NCI-H226 (cell line): ENCODE measurements at places on chromosomes 6 and 20.

- peak; percentile 27 for DNase-seq
Measured at GRCh38 chr20:17654649-17655285, 27.3 kb downstream of the RRBP1 start.

DNA sequence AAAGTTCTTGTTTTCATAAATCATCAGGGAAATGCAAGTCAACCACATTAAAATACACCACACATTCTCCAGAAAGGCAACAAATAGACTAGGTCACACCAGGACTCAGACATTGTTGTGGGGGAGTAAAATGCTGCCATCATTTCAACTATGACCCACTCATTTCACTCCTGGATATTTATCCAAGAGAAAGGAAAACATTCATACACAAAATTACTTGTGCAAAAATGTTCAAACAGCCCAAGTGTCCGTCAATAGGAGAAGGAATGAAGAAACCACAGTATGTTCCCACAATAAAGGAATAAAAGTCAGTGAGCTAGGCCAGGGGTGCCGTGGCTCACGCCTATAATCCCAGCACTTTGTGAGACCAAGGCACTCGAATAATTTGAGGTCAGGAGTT lies 81.5 kb upstream of the QKI start:
- DNase-seq: no peak

DNA sequence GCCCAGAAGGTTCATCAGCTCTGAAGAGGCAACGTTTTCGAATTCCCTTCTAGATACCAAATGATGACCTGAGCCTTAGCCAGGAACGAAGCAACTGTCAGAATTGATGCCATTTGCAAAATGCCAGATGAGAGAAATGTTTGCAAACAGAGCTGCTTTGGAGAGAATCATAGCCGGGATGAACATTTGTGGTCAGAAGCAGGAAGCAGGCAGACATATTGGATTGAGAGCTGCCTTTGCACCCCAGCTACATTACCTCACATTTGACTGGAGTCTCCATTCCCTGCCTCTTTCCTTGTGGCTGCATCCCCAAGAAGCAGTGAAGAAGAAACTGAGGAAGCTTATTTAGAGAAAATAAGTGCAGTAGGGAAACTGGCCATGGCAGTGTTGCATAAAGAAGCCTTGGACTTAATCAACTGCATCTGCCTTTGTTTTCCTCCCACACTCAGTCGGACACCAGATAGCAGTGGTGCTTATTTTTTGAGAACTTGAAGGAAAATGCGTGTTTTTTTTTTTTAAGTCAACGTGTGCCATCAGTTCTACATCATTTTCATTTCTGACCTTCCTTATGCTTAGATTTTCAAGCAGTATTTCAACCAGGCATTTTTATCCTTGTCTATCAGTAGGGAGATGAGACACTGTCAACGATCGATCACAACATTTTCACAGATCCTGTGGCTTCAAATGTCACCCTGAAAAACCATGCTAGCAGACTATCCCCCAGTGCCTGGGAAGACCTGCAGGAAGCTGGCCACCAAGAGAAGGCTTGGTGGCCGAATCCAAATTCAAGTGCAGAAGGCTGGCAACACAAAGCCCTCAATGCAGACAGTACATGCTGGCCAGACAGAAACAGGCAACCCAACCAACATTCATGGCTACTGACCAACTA lies 541.2 kb upstream of the JARID2 start:
- DNase-seq: no peak

DNA sequence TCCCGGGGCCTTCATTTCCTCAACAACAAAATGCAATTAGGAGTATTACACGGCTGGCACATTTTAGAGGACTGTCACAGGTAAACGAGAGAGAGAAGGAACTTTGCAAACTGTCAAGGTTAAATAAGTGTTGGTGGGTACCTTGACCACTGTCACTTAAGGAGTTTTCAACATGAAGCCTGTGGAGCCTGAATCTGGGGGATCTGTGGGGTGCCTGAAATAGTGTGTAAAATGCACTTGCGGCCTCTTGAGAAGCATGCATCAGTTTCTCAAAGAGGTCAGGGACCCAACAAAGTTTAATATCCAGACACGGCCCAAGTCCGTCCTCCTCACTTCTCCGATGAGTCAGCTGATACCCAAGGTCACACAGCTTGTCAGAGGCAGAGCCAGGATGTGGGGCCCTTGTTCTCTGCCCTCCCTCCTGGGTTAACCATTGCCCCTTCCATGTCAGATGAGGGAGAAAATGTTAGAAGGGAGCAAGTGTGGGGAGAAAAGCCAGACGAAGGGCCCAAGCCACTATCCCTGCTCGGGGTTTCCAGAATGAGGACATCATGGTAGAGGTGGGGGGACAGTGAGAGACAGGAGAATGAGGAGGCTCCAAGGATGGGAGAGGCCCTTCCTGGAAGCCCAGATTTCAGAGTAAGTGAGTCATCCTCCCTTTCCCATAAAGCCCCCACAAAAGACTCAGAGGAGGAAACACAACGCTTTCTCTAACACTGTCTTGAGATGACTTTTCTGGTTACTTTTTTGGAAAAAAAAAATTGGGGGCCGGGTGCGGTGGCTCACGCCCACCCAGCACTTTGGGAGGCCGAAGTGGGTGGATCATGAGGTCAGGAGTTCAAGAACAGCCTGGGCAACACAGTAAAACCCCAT lies 42.2 kb downstream of the C6orf132 start:
- peak; percentile 73 for DNase-seq

DNA sequence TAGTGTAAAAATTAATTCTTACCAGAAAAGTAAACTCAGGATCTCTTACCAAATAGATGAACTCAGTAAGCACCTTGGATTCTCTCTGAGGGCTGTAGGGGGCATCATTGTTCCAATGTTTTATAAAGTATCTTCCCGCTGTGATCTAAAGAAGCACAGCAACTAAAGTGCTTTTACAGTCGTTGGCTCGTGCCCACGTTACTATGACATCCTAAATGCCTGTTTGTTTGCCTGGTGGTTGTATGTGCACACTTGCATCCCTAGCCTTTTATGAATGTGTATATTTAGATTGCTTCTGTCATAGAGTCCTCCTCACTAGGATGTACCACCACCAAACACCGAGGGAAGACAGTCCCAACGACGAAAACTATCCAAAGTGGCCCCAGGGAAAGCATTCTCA lies 34.5 kb downstream of the SLX4IP start:
- DNase-seq: no peak

- no peak for DNase-seq
Measured at GRCh38 chr6:31332637-31333602, 24.1 kb downstream of the HLA-B start.

DNA sequence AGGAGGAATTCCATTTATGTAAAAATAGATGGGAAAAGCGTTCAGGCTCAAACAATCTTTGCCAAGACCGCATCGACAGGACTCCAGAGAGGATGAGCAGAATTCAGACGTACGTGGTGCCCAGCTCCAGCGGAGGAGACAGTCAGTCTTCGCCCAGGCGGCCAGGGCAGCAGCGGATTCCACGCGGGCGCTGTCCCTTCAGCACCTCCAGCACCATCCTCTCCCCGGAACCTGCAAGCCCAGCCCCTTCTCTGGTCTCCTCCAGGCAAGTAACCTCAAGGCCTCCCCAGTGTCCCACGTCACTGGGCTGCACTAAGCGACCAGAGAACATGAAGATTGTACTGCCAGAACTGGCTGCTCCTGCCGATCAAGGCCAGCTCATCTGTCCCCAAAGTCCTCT lies 2.8 kb upstream of the KCNQ2 start:
- DNase-seq: peak; percentile 20

- no peak for DNase-seq
Measured at GRCh38 chr20:57708694-57709673, 831 bp downstream of the PMEPA1 start.

DNA sequence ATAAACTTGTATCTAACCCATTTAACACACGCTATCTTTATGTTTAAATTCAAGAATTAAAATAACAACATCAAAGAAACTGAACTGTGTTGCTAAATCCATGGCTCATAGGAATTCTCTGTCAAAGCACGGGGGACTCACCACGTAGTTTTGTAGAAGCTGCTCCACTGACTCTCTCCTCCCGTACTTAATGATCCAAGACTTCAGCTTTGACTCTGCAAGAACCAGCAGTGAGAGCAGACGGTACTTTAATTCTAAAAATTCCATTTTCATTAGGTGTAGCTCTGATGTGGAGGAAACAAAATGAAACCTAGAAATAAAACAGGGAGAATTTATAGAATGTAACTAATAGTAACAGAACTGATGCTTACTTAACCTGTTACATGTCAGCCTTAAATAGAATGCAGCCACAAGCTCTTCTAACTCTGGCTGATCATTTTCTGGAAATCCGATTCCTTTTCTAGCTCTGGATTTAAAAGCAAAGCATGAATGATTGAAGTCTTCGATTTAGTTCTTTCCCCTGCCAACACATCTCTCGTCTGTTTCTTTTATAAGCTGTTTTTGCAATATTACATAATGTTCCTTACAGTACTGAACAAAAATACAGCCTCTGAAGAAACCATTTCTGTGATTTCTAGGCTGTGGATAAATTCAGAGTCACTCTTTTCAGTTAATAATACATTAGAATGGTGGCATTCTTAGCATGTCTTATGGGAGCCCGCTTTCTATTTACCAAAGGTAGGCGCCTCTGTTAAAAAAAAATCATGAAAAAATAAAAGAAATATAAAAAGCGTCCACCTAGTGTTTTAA lies 165.5 kb downstream of the SYNE1 start:
- DNase-seq: no peak

- no peak for DNase-seq
Measured at GRCh38 chr6:15730442-15730841, 67.6 kb upstream of the DTNBP1 start.

GRCh38 chr20:54176610-54177009 lies 2.8 kb upstream of the CYP24A1 start:
- DNase-seq: peak; percentile 48

GRCh38 chr6:144478483-144478882 lies 193.3 kb downstream of the UTRN start:
- no peak for DNase-seq

- no peak for DNase-seq
Measured at GRCh38 chr20:32024683-32025295, 14.6 kb downstream of the CCM2L start.

GRCh38 chr6:38215225-38215624 lies 395.7 kb downstream of the ZFAND3 start:
- no peak for DNase-seq

DNA sequence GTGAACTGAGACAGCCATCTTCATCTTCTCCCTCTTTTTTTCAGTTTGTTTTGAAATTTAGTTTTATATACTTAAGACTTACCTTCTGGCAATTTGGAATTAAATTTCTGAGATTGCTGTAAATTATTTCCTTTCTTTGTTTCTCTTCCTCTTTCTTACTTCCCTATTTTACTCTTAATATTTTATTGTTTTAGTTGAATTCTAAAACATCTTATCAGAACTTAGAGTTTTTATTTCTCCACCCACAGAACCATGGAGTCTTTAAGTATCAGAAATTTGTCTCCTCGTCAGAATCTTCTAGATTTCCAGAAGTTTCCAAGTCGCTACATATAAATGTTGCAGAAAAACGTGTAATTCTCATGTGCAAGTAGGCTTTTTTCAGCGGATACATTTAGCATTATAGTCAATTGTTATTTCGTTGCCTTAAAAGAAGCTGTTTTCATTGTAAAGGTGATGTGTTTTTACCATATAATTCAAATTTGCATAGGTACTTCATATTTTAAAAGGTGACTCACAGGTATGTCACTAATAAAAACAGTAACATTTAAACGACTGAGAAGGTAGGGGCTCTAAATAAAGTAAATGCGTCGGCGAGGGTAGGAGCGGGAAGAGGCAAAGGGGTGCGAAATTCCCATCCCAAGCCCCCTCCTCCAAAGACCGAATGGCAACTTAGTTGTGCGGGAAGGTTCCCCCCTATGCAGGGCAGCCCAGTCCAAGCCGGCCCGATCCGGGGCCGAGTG lies 866 bp upstream of the MYO6 start:
- DNase-seq: no peak

DNA sequence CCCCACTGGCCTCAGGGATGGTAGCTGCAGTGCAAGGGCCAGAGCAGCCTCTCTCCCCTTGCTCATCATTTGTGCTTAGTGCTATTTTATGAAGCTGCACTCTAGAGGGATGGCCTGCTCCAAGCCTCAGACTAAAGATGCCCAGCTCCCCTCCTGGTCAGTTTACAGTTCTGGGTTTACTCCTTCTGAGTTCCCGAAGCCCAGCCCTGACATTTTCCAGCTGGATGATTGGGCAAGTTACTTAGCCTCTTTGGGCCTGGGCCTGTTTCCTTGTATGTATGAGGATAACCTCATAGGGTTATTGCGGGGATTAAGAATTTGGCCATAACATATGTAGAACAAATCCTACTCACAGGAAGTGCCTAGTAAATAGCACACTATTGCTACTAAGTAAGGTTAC lies 31.8 kb upstream of the EMILIN3 start:
- DNase-seq: no peak

DNA sequence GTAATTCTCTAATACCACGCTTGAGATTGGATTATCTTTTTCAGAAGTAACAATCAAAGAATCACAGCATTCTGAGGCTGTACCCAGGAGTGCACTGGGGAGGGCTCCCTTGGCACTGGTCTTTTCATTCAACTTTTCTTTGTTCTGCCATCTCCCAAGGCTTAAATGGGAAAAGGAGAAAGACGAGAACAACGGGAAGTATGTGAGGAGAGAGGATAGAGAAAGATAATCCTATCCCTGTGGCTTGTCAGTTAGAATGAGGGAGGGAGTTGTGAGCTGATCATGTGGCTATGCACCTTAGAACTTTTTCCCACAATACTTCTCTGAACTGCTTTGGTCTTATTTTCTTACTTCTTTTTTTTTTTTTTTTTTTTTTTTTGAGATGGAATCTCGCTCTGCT lies 83.1 kb downstream of the CAP2 start:
- DNase-seq: no peak

GRCh38 chr6:75234126-75234865 lies 9.3 kb downstream of the COX7A2 start:
- DNase-seq: no peak

DNA sequence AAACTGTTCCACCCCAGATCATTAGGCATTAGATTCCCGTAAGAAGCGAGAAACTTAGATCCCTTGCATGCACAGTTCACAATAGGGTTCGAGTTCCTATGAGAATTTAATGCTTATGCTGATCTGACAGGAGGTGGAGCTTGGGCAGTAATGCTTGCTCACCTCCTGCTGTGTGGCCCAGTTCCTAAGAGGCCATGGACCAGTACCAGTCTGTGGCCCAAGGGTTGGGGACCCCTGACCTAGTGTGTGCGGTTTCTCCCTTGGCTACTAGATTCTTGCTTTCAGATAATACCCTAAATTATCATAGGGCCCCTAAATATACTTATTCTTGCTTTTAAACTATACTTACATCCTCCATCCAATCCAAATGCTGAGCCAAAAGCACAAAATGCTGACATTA lies 1.9 kb upstream of the GPSM3 start:
- DNase-seq: no peak

DNA sequence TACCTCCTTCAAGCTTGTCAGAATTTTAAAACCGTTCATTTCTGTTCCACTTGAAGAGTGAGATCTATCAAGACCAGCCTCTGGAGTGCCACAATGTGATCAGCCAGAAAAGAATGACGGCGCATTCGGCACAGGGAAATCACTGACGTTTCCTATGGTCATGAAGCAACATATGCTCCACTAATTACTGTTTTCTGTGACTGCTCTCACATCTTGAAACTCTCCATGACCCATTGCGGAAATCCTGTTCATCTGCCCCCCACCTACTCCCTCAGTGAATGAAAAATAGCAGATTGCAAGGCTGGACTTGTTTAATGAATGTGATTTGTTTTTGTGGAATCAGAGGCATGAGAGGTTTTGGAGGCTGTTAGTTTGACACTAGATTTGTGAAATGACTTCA lies 53.2 kb downstream of the SAMD5 start:
- no peak for DNase-seq

- no peak for DNase-seq
Measured at GRCh38 chr6:148306286-148306685, 36.4 kb upstream of the SASH1 start.
